ENCODE measurements at places on chromosomes 13 and 19. TPM values are rescaled to one million over a fixed set of nuclear protein-coding genes. Genes with fewer than 3 reads are reported as not detected.

The MYH14 gene
- total RNA-seq, result 0.82 TPM

The OR7A5 gene
- not detected for total RNA-seq

The COG3 gene
- total RNA-seq, result 43.6 TPM

The CGB5 gene
- not detected for total RNA-seq

The CD22 gene
- total RNA-seq, result not detected

The CATSPERD gene
- 0.41 TPM for total RNA-seq

The PROZ gene
- total RNA-seq, result not detected

The ATP8A2 gene
- total RNA-seq, result 63.6 TPM

The C19orf73 gene
- total RNA-seq, result 1.2 TPM

The HIF3A gene
- total RNA-seq, result 3.3 TPM

The TMEM255B gene
- not detected for total RNA-seq

The ZNF723 gene
- total RNA-seq, result not detected

The FSD1 gene
- 38.7 TPM for total RNA-seq

The CGB2 gene
- not detected for total RNA-seq

The ZNF791 gene
- total RNA-seq, result 25.3 TPM

The RDH8 gene
- total RNA-seq, result not detected

The CELF5 gene
- 50.1 TPM for total RNA-seq

The ZNF433 gene
- total RNA-seq, result 16.3 TPM

The USHBP1 gene
- total RNA-seq, result 0.82 TPM

The ZNF414 gene
- 2.4 TPM for total RNA-seq

The SPACA4 gene
- total RNA-seq, result not detected

The DACT3 gene
- 17.5 TPM for total RNA-seq

The LRRC25 gene
- total RNA-seq, result 0.41 TPM

The MAN2B1 gene
- total RNA-seq, result 10.6 TPM

The ALOX5AP gene
- 2.0 TPM for total RNA-seq

The DEDD2 gene
- total RNA-seq, result 20.0 TPM

The HRC gene
- total RNA-seq, result 0.41 TPM

The SKA3 gene
- total RNA-seq, result 16.3 TPM

The ZNF850 gene
- total RNA-seq, result 6.1 TPM

The DIAPH3 gene
- total RNA-seq, result 5.3 TPM

The KLHL1 gene
- 70.9 TPM for total RNA-seq

The ZNF558 gene
- total RNA-seq, result 50.1 TPM

The RPS28 gene
- 157 TPM for total RNA-seq

The KLK7 gene
- total RNA-seq, result not detected

The DAND5 gene
- total RNA-seq, result under 0.01 TPM

The SIGLEC8 gene
- 0.82 TPM for total RNA-seq
